ENCODE measurements at places on chromosomes 5 and 9. TPM values are rescaled to one million over a fixed set of nuclear protein-coding genes. Genes with fewer than 3 reads are reported as not detected.

The ATOX1 gene
- total RNA-seq = 68.7 TPM

The F12 gene
- 1.5 TPM for total RNA-seq

The HIGD2A gene
- 42.7 TPM for total RNA-seq

The TGFBR1 gene
- 14.8 TPM for total RNA-seq

The RORB gene
- not detected for total RNA-seq

The ELAVL2 gene
- 0.07 TPM for total RNA-seq

The MORN5 gene
- total RNA-seq = not detected

The SLC4A9 gene
- not detected for total RNA-seq

The ADRA1B gene
- total RNA-seq = 0.07 TPM

The NIPAL4 gene
- not detected for total RNA-seq

The BAAT gene
- not detected for total RNA-seq

The MCIDAS gene
- 0.13 TPM for total RNA-seq

The IRX2 gene
- not detected for total RNA-seq

The SLC23A1 gene
- total RNA-seq = not detected

The SHB gene
- 20.2 TPM for total RNA-seq

The NUTM2G gene
- not detected for total RNA-seq

The CDH18 gene
- not detected for total RNA-seq

The TNC gene
- 0.07 TPM for total RNA-seq

The SNCB gene
- not detected for total RNA-seq

The LMAN2 gene
- 329 TPM for total RNA-seq

The WHRN gene
- total RNA-seq = 0.20 TPM

The BTNL8 gene
- not detected for total RNA-seq

The DCTN4 gene
- 34.8 TPM for total RNA-seq

Measured in pulmonary artery endothelial cell (primary cell).